IPS-NIHi11 (cell line): ENCODE measurements at places on chromosomes 4 and X.

DNA sequence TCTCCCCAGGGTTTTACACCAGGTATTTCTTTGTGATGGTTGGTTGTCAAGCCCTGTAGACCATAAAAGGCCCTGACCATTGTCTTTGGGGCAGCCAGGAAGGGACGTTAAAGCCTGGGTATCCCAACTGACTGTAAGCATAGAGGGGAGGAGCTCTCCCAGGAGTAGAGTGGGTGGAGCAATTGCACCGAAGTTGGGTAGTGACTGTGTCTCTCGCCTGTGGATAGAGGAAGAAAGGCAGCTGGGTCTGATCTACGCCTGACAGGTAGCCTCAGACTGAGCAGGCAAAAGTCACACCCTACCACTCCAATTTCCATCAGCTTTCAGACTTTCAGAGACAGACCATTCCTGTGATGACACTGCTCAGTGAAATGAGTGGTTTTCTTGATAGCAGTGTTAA is 123.3 kb downstream of the KLHL8 start:
- DNase-seq = peak; percentile 62

DNA sequence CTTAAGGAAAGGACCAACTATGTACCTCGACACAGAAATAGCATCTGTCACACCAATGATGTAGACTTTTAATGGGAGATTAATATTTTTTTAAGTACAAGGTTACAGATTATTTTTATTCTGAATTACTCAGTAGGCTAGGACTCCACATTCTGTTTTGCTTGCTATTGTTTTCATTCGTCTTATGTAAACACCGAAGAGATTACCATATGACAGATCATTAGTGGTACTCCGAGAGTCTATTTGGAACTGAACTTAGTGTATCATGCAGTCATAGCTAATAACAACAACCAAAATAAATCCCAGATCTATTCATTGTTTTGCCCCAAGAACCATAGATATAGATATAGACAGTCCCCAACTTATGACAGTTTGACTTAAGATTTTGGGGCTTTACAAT is 139.7 kb upstream of the SPRY1 start:
- DNase-seq = no peak

DNA sequence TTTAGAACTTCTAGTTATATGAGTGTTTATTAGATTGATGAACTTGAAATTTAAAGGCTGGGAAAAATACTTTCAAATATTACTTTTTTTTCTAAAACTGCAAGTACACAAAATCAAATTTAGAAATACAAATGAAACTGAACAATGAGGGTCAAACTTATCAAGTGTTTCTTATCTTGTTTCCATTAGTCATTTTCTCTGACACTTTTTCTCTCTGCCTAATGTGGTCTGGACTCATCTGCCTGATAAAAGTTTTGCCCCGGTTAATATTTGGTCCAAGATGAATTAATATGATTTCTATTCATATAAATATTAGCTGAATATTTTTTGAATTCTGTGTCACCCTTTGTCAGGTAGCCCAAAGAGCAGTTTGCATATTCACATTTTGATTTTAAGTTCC is 8.7 kb upstream of the HPGDS start:
- DNase-seq = no peak

- no peak for DNase-seq
Observed at GRCh38 chr4:169337510-169337909, 66.8 kb upstream of the SH3RF1 start.

GRCh38 chrX:132568291-132568690 is 79.5 kb upstream of the MBNL3 start:
- DNase-seq = no peak

DNA sequence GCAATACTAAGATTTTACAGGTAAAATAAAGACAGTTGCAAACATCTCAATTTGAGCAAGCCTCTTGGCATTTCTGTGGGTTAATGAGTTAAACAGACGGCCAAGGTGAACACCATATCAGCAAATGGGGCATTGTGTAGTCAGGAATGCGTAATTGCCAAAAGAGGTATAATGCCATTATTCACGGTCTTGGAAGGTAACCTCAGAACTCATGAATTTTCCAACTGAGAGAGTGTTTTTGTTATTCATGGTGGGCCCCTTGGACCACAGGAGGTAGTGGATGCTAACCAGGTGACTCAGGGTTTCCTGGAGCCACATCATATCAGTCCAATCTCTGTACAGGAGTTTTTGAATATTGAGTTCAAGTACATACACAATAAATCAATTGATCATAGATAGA is 368.0 kb upstream of the TECRL start:
- DNase-seq = no peak

DNA sequence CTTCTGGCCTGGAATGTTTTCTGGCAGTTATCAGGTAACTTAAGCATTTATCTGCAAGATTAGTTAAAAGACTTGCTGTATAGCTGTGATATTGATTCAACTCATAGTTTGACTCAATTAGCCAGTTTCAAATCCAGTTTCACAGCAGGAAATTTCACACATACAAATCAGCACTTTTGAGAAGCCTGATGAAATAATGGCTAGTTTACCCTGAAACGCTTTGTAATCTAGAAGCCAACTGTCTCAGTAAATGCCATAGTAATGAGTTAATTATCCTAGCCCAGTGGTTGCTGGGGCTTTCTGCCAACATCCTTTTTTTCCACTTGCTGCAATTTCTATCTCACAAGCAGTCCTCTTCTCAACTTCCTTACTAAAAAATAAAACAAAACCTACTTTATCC is 53.1 kb downstream of the ARHGEF38 start:
- DNase-seq = no peak

DNA sequence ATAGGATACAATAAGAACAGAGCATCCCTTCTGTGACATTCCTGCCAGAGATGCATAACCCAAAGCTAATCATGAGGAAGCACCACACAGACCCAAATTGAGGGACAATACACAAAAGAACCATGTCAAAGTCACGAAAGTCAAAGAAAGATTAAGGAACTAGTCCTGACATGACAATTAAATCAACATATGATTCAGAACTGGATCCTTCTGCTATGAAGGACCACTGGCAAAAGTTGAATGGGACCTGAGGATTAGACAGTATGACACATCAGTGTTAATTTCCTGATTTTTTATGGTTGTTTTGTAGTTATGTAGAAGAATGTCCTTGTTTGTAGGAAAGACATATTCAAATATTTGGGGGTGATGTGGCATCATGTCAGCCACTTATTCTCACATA is 13.9 kb downstream of the ACOT9 start:
- no peak for DNase-seq

DNA sequence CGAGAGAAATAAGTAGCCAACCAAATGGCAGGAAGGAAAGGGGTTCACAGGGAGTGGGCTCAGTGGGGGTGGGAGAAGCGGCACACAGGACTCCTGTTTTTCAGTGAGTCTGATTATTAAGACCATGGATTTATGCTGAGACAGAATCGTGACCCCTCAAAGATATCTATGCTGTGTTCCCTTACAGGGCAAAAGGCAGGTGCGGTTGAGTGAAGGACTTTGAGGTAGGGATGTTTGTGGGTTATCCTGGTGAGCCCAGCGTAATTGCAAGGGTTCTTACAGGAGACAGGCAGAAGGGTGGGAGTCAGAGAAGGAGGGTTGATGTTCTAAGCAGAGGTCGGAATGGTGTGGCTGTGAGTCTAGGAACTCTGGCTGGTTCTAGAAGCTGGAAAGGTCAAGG is 73.0 kb downstream of the EVC start:
- DNase-seq = no peak

- DNase-seq = peak; percentile 49
Observed at GRCh38 chr4:144174401-144175067, 34.0 kb upstream of the GYPA start.
